Calu3 (cell line): ENCODE measurements at places on chromosomes 16 and 17.

- no peak for DNase-seq
Observed at GRCh38 chr16:11681976-11682654, 13.9 kb downstream of the SNN start.

DNA sequence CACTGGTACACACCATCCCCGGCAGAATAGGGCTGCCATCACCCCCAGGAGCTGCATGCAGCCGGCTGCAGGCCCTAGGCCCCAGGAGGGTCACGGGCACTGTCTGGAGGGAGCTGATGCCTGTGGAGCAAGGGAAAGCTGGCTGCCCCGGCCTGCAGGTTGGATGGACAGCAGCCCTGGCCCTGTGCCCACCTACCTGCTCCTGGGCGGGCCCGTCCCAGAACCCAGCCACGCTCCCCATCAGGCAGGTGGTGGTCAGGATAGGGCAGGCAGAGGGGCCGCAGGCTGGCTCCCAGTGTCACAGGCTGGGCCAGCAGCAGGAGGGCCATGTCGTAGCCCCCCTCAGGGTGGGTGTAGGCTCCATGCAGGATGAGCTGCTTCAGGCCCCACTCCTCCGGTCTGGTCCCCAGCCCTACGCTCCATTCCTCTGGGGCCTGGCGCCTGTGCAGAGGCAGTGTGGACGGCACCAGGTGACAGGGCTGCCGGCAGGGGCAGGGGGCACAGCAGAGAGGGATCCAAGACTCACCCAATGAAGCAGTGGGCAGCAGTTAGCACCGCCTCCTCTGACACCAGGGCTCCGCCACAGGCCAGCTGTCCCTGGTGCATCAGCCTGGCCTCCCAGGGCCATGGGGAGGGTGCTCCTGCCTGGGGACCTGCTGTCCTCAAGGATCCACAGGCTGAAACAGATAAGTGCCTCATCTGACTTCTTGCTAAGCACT is 4.0 kb downstream of the PRSS53 start:
- no peak for DNase-seq

- DNase-seq, result no peak
Observed at GRCh38 chr17:18323007-18323406, 7.9 kb downstream of the SMCR8 start.

GRCh38 chr16:87603684-87604633 is 1.7 kb downstream of the JPH3 start:
- DNase-seq, result no peak

DNA sequence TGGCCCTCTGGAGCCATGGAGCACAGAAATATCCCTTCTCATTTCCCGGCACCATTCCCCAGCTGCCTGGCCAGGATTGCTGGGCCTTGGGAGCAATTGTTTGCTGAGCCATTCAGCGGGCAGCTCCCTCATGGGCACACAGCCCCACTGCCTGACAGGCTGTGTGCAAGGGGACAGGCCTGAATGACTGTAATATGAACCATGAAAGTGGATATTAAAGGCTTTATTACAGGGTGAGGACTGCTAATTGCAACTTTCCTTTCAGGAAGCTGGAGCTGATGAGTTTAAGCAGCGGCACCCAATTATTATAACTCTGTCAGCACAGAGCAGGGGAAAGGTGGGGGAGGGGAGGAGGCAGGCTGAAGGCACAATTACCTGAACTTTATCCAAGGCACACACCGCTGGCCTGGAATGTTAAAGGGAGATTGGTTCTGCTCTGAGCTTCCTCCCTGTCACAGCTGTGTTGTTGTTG is 159.8 kb upstream of the SDK2 start:
- DNase-seq, result no peak
